Epithelial cell of esophagus (primary cell): ENCODE measurements at places on chromosomes 3 and 15.
A peak's percentile ranks its signal among the peaks of the same experiment; 100 is the strongest.

GRCh38 chr3:94115482-94115881 is 52.6 kb downstream of the NSUN3 start:
- DNase-seq: peak; percentile 57

GRCh38 chr3:131114256-131114655 is 87.6 kb downstream of the NEK11 start:
- DNase-seq: peak; percentile 25

DNA sequence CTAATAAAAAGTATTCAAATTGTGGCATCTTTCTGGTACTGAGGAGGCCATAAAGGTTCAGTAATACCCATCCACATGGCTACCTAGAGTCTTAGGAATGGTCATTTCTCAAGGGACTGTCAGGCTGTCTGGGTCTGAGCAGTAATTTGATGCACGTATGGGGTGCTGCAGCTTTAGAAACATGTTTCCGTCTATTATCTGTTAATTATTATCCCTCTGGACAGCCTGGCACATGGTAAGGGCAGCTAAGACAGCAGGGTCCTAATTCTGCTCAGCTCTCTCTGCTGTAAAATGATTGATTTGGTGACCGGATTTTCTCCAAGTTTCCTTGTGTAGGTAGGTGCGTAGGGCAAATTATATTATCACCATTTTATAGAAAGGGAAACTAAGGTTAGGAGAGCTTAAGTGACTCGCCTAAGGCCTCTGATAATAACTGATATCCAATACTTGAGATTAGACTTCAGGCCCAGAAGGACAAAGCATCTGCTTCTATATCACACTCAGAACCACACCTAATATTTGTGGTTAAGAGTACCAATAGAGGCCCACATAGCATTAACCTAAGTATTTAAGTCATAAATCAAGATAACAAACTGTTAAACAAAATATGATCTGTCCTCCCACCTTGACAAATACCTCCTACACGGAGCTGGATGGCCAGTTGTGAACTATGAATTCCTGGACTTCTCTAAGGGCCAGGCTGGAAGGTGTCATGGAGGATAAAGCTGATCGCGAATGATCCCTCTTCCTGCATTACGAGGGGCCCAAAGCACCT is 2.9 kb upstream of the RAP2B start:
- no peak for DNase-seq

DNA sequence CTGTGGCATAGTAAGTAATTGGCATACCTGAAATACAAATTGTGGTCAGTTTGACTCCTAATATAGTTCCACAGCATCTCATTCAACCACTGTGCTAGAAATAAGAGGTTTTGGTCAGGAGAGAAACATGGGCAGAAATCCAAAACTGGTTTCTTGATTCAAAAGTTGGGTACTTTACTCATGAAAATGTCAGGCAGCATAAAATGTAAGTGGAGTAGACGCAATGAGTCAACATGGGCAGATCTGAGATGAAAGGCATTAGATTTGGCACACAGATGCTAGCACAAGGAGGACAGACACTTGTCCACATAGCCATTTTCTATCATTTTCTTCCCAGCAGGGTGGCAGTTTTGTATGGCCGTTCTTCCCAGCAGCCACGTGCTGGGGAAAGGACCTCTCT is 255.8 kb upstream of the CDIN1 start:
- DNase-seq: no peak

DNA sequence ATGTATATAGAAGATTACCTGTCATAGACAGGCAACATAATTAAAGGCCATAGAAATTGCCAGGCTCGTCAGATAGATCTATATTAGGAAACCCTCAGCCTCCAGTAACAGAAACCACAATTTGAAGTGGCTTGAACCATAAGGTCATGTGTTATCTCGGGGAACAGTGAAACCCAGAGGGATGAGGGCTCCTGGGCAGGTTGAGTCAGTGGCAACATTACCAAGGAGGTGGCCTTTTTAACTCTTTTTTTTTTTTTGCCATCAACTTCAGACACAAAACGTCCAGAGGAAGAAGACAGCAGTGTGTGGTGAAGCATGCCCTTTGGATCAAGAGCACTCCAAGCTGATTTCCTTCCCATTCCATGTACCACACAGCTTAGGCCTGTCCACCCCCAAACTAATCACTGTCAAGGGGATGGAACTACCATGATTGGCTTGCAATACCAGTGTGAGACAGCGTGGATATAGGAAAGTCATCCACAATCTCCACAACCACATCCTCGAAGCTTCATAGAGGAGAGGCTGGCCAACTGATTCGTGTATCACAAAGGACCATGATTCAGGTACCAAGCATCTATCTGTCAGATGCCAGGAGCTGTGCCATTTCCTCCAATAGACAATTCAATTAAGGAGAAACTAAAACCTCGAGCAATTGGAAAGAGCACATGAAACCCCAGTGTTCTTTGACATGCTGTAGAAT is 999 bp upstream of the KIF7 start:
- DNase-seq: no peak

- no peak for DNase-seq
These were observed 79.8 kb downstream of the SHQ1 start for GRCh38 chr3:72768481-72768880.

DNA sequence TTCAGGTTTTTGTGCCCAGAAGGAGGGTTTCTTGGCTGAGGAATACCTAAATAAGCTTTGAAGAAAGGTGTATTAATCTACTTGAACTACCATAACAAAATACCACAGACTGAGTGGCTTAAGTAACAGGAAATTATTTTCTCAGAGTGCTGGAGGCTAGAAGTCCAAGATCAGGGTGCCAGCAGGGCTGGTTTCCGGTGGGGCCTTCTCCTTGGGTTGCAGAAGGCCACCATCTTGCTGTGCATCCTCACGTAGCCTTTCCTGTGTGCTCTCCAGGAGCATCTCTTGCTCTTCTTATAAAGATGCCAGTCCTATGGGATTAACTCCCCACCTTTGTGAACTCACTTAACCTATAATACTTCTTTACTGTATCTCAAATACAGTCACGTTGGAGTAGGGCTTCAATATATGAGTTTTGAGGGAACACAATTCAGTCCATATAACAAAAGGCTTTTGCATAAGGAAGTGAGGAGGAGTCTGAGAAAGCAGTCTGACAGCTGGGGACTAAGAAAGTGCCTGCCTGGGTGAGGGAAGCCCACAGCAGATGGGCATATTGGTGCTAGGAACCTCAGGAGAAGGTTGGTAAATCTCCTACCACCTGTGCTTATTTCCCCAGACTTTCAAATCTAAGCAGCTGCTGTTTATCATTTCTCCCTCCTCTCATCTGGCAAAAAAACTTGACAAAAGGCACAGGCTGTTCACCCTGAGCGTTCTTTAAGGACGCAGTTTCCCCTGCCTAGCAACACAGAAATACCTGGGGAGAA is 89.6 kb upstream of the CBLB start:
- DNase-seq: peak; percentile 49

- DNase-seq: peak; percentile 20
These were observed 946.7 kb downstream of the ZPLD1 start for GRCh38 chr3:103381296-103382079.

GRCh38 chr3:197907196-197907595 is 42.8 kb upstream of the RPL35A start:
- DNase-seq: peak; percentile 24

DNA sequence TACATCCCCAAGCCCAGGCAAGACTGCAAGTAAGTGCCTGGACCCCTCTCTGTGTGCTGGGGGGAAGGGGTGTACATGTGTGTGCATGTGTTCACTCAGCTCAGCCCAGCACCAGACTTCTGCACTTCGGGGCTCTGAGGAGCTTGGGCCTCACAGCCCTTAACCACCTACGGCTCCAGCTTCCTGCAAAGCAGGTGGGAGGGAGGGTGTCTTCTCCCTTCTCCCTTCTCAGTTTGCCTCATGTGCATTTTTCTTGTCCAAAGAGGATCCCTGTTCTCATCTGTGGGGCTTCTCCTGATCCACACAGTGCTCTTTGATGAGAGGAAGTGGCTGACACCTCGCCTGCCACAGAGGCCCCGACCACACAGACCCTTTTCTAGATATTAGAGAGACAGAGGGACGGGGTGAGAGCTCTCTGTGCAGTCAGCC is 69.3 kb downstream of the MESD start:
- DNase-seq: no peak

- DNase-seq: no peak
These were observed 72.5 kb downstream of the TNFAIP8L3 start for GRCh38 chr15:51022206-51022605.

GRCh38 chr3:87461443-87461842 is 185.1 kb upstream of the POU1F1 start:
- peak; percentile 57 for DNase-seq

DNA sequence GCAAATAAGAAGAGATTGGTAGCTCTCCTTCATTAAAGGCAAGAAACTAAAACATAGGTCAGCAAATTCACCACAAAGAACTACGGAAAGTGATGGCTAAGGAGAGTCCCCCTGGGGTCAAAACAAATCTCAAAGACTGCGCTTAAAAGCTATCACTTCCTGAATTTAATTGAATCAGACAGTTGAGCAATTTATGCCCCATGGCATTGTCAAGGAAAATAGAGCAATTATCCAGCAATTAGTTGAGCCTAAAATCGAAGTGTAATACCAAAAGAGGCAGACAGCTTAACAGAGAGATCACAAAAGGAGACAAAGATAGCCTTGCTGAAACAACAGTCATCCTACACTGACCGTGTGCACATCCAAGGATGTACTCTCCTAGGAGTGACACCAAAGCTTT is 74.4 kb upstream of the SCN10A start:
- DNase-seq: no peak

DNA sequence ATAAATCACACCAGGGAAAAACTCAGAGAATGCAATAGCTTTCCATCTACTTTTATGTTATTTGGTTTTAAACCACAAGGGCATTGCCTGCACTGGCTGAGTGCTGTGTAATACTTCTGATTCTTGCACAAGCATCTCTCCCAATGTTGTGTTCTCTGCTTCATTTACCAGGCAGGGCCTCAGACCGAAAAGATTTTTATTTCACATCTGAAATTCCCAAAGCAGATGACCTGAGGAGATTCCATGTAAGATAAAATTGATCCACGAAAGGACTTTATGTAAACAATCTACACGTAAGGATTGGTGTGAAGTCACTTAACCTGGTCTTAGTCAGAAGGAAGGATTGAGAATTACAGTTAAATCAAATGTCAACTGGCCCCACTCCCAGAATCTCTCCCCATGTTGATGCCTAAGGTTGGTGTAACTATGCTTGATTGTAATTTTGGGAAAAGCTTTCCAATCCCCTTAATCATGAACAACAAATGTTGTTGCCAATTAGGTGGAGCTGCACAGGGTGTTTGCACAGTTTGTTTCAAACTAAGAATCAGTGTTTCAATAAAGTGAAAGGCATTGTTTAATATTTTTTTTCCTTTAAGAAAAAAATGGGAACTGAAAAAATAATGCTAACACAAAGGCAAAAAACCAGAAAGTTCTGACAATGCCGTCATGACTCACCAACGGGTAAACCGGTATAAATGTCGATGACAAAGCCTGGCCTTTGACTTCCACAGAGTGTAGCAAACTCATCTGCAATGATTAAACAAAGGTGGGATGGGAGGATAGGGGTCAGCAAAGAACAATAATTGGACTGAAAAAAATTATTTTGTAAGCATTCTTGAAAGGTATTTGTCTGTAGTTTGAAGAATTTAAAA is 128.6 kb downstream of the DUT start:
- DNase-seq: peak; percentile 78
